NCI-H1105 treated with DMSO at 0.1 percent for 48 hours (cell line): ENCODE measurements at places on chromosomes 2 and 18.

- DNase-seq = no peak
Observed at GRCh38 chr2:242075168-242075567, 205.6 kb downstream of the RTP5 start.

- DNase-seq = peak; percentile 77
Observed at GRCh38 chr2:68828887-68829708, 42.1 kb downstream of the BMP10 start.

DNA sequence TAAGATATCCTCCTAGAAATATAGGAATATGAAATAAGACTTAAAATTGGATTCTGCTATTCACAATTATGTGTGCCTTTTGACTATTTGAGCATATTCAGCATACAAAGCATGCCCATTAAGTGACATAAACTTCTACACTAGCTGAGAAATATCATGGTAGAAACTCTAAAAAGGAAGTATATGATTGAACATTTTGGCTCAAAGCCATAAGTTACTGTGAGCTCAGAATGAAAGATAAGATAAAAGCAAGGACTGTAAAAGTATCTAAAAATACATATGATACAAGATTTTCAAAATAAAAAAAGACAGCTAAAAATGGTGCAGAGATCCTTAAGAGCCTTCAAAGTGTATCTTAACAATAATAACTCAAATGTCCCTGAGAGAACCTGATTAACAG is 340.5 kb upstream of the SLC39A10 start:
- no peak for DNase-seq

- peak; percentile 84 for DNase-seq
Observed at GRCh38 chr2:153476816-153477635, 1.5 kb downstream of the RPRM start.

GRCh38 chr2:182767578-182767977 is 51.5 kb downstream of the DNAJC10 start:
- no peak for DNase-seq

DNA sequence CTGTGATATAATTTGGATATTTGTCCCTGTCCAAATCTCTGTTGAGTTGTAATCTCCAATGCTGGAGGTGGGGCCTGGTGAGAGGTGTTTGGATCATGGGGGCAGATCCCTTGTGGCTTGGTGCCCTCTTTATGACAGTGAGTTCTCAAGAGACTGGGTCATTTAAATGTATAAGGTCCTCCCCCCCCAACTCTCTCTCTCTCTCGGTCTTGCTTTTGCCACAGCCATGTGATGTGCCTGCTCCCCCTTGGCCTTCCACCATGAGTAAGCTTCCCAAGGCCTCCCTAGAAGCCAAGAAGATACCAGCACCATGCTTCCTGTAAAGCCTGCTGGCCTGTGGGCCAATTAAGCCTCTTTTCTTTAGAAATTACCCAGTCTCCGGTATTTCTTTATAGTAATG is 58.6 kb downstream of the FN1 start:
- no peak for DNase-seq

DNA sequence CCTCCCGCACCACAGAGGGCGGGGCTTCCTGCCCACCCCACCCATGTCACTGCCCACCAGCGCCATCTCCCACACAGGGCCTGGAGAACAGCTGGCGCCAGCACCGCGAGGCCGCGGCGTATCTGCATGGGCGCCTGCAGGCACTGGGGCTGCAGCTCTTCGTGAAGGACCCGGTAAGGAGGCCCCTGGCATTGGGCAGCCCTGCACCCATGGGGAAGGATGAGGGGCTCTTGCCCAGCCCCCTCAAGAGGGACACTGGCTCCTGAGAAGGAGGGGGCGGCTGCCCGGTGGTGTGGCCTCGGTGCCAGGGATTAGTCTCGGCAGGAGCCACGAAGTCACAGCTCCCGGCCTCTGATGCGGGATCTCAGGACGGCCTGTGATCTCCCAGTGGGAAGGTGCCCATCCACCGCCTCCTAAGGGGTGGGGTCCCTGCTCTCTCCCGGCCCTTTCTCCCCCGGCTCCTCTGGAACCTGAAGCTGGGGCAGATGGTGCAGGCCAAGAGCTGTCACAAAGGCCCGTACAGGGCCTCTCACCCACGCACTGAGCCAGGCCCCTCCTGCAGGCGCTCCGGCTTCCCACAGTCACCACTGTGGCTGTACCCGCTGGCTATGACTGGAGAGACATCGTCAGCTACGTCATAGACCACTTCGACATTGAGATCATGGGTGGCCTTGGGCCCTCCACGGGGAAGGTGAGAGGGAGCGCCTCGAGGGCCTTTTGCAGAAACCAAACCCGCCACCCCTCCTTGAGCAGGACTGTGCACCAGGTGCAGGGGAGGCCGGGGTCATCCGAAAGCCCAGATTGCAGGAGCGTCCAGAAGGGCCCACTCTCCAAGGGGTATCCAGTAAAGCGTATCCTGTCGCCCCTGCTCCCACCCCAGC is 9.1 kb downstream of the AGXT start:
- no peak for DNase-seq

- DNase-seq = no peak
Observed at GRCh38 chr18:1653873-1654272, 749.2 kb downstream of the ADCYAP1 start.
